ENCODE measurements at places on chromosomes 1 and 21. TPM values are rescaled to one million over a fixed set of nuclear protein-coding genes. Genes with fewer than 3 reads are reported as not detected.
A peak's percentile ranks its signal among the peaks of the same experiment; 100 is the strongest.

SLAMF7 gene
- total RNA-seq, result 8.6 TPM

RIPK4 gene
- 22.3 TPM for total RNA-seq

DNA sequence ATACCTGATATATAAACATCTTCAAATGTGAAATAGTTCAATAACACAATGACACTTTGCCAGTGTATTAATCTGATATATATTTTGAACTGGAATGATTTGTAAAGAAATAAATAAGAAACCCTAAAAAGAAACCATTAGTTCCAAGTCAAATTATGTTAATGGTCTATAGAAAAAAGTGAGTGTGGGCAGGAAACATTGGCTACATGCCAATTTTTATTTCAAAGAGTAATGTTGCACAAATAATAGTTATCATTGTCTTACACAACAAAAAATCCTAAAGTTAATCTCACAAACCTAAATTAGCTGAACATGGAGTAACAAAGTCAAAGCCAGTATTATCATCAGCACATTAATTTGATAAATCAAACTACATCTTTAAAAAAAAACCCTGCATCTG is 37.9 kb upstream of the BATF3 start:
- no peak for DNase-seq
- H3K4me1 ChIP-seq, result no peaks in the 10 kb centered on the region
- no peak overlapping the region for H3K4me3 ChIP-seq
- H3K36me3 ChIP-seq, result peaks cover 18% of the 10 kb centered on the region
- H3K27me3 ChIP-seq, result no peaks in the 10 kb centered on the region

KLHDC9 gene
- total RNA-seq, result not detected

NPHP4 gene
- total RNA-seq, result 14.4 TPM

DNA sequence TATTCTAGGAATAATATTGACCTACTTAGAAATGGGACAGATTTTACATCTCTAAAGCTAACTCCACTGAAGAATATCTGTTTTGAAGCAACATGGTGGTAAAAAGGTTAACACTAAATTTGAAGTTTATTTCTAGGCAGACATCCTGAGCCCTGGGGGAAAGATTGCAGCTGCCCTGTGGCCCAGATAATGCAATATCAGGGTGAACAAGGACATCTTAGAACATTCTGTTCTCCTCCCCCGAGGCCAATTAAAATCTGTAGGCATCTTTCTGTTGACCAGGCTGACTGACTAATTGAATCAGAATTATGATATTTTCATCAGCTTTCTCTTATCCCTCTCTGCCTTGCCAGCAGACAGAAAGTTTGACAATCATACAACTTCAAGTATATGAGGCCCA is 149.8 kb upstream of the DUSP10 start:
- peak overlapping the region; percentile 88 for H3K27ac ChIP-seq
- peak overlapping the region; percentile 2 for H3K4me3 ChIP-seq
- H3K27me3 ChIP-seq, result no peaks in the 10 kb centered on the region
- peak; percentile 90 for DNase-seq

SLC35F3 gene
- total RNA-seq, result 3.3 TPM

- H3K4me3 ChIP-seq, result no peak overlapping the region
- peaks cover 10% of the 10 kb centered on the region for H3K36me3 ChIP-seq
- no peak overlapping the region for H3K27ac ChIP-seq
- no peaks in the 10 kb centered on the region for H3K27me3 ChIP-seq
- DNase-seq, result no peak
- H3K4me1 ChIP-seq, result no peaks in the 10 kb centered on the region
Observed at GRCh38 chr1:6098303-6099215, 52.9 kb downstream of the KCNAB2 start.
